ENCODE measurements at places on chromosomes 6 and 20.

DNA sequence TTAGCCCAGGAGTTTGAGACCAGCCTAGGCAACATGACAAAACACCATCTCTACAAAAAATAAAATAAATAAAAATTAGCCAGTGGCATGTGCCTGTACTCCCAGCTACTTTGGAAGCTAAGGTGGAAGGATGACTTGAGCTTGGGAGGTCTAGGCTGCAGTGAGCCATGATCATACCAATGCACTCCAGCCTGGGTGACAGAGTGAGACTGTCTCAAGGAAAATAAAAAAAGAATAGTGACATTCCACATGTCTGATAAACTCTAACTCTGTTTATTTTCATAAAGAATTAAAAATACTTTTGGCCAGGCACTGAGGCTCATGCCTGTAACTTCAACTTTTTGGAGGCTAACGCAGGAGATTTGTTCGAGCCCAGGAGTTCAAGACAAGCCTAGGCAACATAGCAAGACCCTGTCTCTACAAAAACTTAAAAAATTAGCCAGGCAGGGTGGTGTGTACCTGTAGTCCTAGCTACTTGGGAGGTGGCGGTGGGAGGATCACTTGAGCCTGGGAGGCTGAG lies 115.1 kb downstream of the GJA1 start:
- no peak for DNase-seq

DNA sequence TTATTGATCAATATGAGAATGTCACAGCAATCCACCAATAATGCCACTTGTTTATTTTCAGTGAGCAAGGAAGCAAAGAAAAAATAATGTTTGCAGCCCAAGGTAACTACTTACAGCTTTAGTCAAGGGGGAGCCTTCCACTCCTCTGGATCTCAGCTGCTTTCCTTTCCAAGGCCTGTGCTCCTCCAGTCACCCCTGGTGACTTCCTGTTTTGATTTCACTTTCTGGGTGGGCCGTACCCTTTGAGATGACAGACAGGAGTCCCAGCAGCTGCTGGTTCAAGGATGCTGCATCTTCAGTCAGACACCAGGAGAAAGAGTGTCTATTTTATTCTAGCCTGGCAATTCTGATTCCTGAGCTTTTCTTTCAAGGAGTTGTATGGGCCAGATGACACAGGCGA lies 5.6 kb upstream of the VNN2 start:
- DNase-seq: no peak

DNA sequence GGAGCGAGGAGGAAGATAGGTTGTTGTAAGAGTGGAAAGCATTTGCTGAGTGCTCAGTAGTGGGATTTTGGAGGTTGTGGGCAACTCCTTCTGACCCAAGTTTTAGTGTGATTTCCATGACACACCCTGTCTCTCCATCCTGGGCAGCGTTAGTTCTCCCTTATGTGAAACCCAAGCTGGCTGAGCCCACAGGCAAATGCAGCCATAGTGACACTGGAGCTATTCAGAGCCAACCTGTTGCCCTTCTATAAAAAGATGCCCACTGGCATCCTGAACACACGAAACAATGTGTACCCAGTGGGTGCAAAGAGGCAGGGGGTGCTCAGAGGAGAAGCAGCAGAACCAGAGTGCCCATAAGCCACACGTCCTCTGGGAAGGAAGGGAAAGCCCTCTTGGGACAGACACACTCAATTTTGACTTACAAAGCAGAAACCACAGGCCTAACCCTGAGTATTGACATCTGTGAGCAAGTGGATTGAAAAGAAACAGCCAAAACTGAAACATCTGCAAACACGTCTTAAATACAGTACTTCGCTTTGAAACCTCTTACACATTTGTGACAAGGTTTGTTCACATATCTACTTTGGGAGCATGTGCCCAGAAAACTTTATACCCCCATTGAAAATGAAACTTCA lies 54.6 kb downstream of the BPIFB1 start:
- DNase-seq: no peak

DNA sequence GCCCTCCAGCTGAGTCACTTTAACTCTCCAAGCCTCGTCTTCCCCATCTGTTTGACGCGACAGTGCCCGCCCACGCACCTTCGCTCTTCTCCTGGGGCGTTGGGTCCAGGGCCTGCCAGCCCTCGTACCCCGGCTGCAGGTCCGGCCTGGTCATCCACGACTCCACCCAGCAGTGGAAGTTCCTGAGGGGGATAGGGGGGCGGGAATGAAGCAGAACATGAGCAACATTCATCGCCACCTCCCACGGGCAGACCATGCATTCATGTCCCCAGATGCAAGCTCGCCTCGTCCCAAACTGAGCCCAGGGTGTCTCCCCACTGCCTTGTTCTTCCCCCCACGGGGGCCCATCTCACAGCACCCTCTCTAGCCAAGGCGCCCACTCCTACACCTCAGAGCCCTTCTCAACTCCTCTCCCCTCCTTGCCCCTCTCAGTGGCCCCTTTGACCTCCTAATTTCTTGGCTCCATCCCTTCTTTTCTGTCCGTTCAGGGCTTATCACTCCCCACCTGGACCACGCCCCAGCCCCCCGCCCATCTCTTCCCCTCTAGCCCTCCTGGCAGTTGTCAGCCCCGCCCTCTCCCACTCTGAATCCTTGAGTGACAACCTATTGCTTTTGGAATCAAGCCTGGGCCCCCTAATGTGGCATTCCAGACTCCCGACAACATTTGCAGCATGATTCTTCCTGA lies 23.7 kb downstream of the TGM2 start:
- no peak for DNase-seq
